ENCODE measurements at places on chromosomes 11 and 22. TPM values are rescaled to one million over a fixed set of nuclear protein-coding genes. Genes with fewer than 3 reads are reported as not detected.

The CCDC89 gene
- polyA plus RNA-seq = 3.4 TPM

DNA sequence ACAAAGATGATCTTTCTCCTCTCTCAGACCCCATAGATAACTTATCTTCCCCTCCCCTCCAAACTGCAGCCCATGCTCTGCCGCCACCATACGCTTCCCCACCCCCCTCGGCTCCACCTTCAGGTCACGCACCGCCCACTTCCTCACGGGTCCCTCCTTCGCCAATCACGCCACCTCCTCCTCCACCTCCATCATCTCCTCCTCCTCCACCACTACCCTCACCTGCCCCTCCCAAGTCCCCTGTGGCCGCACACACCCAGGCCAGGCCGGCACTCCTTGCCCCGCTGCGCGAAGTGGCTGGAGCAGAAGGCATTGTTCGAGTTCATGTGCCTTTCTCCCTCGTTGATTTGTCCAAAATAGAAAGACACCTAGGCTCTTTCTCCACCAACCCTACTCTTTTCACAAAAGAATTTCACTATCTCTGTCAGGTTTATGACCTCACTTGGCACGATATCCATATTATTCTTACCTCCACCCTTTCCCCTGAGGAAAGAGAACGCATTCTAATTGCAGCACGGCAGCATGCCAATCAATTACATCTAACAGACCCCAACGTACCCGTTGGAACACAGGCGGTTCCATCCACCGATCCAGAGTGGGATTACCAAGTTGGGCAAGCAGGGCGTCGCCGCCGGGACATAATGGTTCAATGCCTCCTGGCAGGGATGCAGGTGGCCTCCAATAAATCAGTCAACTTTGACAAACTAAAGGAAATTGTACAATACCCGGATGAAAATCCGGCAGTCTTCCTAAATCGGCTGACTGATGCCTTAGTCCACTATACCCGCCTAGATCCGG is 12.3 kb upstream of the OR56A3 start:
- DNase-seq = no peak

DNA sequence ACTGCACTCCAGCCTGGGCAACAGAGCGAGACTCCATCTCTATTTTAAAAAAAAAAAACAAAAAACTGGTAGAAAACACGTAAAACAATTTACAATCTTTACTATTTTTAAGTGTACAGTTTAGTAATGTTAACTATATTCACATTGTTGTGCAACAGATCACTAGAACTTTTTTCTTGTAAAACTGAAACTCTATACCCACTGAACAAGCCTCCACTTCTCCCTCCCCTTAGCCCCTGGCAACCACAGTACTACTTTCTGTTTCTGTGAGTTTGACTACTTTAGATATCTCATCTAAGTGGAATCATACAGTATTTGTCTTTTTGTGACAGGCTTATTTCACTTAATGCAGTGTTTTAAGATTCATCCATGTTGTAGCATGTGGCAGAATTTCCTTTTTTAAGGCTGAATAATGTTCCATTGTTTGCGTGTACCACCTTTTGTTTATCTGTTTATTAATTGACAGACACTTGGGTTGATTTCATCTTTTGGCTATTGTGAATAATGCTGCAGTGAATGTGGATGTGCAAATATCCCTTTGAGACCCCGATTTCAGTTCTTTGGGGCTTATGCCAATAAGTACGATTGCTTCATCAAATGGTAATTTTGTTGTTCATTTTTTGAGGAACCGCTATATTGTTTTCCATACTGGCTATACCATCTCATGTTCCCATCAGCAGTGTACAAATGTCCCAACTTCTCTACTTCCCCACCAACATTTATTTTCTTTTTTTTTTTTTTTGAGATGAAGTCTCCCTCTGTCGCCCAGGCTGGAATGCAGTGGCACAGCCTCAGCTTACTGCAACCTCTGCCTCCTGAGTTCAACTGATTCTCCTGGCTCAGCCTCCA is 11.0 kb downstream of the DDB2 start:
- no peak for DNase-seq

The ABCC8 gene
- polyA plus RNA-seq = 2.0 TPM

DNA sequence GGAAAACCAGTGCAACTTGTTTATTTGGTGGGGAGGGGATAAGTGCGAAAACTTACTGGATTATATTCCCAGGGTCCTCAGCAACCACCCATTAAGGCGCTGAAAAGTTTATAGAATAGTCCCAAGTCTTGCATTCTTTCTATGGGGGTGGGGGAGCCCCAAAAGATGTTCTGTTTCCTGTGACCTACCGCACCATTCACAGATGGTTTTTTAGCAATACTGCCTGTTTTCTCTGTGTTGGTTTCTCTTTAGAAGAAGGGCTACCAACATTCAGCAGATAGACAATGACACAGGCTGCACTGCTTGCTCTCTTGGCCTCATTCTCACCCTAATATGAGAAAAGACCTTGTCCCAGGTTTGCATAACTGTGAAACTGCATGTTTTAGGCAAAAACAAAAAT is 86.5 kb downstream of the FAM76B start:
- DNase-seq = no peak

All from left renal pelvis (tissue), 4 donors.